Stimulated activated CD8-positive, alpha-beta memory T cell treated with anti-CD3 and anti-CD28 coated beads, Interleukin-15, amount 100 ng/mL, for 24 hours (primary cell): ENCODE measurements at places on chromosomes 5 and 9.

- DNase-seq, result no peak
These were observed 25.3 kb downstream of the NIPBL start for GRCh38 chr5:36901856-36902255.

- DNase-seq, result no peak
These were observed 629 bp downstream of the ZBTB26 start for GRCh38 chr9:122930541-122931225.

DNA sequence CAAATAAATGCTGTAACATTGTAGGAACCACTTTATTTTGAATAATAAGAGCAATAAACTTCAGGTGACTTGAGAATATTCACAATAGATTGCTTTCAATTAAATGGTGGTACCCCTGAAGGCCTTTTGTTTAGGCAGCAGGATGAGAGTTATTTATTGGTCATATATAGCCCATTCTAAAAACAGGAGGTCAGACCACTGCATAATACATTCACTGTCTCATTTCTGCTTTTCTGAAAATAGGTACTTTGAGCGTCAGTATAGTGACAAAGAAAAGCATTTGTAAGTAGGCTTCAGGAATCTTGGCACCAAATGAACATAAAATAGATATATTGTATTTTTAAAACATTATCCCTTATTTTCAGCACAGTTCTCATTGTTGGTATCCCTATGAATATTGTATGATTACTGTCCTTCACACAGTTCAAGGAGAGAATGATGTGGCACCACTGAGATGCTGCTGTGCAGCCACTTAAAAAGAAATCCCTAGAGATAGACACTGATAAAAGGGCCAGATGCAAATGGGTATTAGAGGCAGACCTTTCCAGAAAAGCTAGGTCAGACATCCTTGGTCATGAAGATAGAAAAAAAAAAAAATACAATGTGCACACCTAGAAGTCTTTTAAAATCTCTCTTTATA is 381.8 kb upstream of the ST8SIA4 start:
- DNase-seq, result no peak

DNA sequence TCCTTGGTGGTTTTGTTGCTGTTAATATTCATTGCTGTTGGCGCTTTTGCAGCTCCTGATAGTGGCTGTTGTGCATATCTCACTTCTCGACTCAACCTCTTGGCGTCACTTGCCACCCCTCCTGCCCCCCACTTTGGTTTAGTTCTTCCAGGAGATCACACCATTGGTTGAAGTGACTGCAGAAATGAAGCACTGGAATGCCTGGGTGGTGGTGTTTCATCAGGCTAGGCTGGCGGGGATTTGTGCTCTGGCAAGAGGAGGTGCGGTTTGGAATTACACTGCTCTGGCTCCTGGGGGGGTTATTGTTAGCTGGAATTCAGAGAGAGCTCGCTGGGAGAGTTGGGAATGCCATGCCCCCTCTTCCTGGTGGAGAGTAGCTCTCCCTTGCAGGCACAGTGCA is 11.5 kb downstream of the PRRC2B start:
- DNase-seq, result no peak

DNA sequence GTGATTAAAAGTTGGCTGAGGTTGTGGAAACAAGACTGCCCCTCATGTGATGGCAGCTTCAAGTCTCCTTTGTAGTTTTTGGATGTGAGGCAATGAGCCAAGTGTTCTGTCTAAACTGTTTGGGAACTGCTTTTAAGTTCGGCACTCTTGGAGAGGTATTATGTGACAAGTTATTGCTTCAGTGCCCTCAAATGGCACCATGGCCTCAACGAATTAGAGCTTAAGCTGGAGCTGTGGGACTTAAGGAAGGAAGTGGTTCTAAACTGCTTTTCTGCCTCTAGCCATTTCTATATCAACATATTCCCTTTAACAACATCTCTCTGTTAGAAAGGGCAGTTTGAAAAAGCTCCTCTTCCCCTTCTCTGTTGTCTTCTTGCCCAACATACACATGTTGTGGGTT is 227.7 kb downstream of the RFK start:
- no peak for DNase-seq

- no peak for DNase-seq
These were observed 38.7 kb upstream of the NEK6 start for GRCh38 chr9:124218987-124219461.

DNA sequence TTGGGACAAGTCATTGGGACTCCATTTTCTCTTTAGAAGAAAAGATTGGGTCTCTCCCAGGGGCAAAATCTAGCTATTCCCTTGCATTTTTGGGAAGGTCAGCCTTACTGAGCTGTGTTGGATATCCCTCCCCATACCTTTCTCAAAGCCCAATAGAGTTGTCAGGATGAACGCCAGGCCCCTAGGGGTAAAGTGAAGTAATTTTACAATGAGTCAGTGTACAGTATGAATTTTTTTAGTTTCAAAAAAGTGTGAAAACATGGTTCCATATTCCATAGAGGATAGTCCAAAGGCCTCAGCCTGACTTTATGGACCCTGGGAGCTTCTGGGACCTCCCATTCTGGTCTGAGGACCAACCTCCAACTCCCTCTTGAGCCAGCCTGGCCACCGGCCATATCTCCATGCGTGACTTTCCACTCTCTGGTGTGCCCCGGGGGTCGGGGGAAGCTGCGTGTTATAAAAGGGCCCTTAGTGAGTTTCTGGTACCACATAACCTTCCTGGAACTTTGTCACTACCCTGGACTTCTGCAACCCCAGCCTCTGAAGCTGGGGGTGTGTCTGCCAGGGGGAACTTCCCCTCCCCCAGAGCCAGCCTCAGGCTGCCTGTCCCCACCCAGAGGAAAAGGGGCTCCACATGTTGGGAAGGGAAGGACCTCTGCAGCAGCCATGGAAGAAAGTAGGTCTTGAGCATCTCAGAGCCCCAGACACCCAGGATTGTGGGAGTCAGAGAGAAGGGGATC is 52.4 kb upstream of the SYNPO start:
- no peak for DNase-seq

DNA sequence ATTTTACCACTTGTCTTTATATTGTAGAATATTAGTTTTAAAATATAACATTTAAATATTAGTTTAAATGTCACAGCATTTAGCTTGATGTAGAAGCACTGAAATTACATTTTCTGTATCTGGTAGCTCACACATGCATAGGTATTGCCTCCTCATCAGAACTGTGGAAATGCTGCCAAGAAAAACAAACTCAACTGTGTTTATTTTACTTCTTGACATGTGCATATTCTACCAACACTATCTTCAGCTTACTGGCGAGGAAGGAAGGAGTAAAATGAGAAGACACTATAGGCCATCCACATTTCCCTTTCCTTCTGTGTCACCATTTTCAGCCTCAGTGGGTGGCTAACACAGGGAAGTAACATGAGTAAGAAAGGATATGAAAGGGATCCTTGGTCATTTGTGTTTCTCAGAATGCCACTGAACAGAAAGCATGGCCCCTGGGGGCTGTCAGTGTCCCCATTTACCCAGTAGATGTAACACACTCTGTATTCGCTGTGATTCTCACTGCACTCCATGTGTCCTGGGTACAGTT is 81.0 kb upstream of the HTR4 start:
- DNase-seq, result no peak

- DNase-seq, result no peak
These were observed 45.9 kb downstream of the COL23A1 start for GRCh38 chr5:178544166-178544834.

GRCh38 chr5:76601470-76601869 is 21.7 kb downstream of the F2RL2 start:
- no peak for DNase-seq

- no peak for DNase-seq
These were observed 74.8 kb downstream of the NLN start for GRCh38 chr5:65796751-65797316.
